ENCODE measurements at places on chromosomes 7 and 10.

DNA sequence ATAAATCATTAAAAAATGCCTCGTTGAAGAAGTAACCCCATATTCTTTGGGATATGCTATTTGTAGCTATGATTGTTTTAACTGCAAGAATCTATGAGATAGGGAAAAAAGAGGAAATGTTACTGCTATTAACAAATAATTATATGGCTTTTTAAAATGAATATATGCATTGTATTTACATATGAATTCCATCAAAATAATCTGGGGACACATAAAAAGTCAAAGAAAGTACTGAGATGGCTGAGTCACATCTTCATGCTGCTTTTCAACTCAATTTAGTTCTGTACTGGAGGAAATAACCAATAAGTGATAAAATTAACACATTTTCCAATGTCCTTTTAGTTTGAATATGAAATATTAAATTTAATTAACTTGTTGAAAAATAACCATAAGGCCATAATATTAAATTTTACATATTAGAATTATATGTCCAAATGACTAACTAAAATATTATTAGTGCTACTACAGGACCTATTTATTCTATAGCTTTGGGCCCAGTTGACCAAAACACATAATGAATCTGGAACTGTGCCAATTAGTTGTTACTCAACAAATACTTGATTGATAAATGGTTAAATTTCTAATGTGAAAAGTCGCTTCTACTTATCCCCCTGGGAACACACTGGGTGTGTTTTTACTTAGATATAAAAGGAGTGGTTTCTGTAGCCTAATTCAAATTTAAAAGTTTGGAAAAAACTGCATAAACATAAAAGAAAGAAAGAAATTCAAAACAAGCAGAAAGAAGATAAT, 214.6 kb upstream of the PFKP start:
- DNase-seq = no peak

GRCh38 chr7:151920488-151920887, 35.8 kb upstream of the GALNTL5 start:
- no peak for DNase-seq

- no peak for DNase-seq
These were observed 430.8 kb downstream of the PLXNA4 start for GRCh38 chr7:132145466-132145865.

DNA sequence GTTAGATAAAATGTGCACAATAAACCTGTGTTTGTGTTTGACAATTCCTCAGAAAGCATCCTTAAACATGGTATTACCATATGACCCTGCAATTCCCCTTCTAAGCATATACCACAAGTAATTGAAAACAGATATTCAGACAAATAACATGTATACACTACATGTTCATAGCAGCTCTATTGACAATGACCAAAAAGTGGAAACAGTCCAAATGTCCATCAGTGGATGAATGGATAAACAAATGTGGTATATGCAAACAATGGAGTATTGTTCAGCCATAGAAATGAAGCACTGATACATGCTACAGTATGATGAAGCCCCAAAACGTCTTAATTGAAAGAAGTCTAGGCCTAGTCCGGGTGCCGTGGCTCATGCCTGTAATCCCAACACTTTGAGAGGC, 280.1 kb downstream of the OTUD1 start:
- DNase-seq = no peak

DNA sequence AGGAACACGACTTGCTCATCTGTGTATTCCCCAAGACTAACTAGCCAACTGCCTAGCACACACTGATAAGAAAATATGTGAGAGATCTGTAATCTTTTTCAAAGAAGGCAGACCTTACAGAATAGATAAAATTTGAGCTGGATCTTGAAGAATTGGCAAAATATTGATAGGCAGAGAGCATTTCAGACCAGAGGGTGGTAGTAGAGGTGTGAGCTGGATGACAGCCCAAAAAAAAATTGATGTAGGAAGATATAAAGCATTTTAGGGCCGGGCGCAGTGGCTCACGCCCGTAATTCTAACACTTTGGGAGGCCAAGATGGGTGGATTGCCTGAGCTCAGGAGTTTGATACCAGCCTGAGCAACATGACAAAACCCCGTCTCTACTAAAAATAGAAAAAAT, 1.2 kb upstream of the ZNF746 start:
- no peak for DNase-seq

DNA sequence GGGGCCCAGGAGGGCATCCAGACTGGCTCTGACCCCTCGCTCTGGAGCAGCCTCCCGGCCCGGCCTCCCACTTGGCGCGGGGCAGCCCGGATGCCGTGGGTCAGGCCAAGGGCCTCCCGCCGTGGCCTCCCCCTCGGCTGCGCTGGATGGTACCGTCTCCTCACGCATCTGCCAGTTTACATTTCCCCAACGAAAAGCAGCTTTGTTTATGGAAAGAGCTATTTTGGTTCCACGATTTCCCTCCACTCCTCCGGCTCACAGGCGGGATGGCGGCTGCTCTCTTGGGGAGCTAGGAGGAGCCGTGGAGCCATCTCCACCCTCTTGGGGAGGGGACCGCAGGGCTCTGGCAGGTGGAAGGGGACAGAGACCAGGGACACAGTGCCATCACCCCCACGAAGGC, 93.2 kb upstream of the MYL10 start:
- DNase-seq = no peak

DNA sequence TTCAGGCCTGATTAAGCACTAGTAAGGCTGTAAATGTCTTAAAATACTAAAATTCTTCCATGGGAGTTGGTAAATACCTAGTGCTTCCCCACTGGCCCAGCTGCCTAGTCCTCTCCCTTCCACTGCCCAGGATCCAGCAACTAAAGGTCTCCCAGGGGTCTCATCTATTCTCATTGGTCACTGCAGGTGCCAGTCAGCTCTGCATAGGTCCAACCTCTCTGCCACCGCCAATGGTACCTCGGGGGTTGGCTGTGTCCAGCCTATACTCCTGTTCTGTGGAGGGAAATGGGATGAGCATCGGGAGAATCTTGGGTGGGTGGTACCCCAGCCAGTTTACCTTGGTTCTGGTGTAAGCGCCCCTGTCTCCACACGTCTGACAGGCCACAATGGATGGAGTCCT, 6.1 kb upstream of the CREB5 start:
- no peak for DNase-seq

- DNase-seq = no peak
These were observed 14.8 kb upstream of the CNPY1 start for GRCh38 chr7:155560982-155561686.

GRCh38 chr10:133141144-133141957, 18.7 kb upstream of the KNDC1 start:
- DNase-seq = no peak

GRCh38 chr10:62461120-62461519, 87.0 kb downstream of the ZNF365 start:
- DNase-seq = no peak

DNA sequence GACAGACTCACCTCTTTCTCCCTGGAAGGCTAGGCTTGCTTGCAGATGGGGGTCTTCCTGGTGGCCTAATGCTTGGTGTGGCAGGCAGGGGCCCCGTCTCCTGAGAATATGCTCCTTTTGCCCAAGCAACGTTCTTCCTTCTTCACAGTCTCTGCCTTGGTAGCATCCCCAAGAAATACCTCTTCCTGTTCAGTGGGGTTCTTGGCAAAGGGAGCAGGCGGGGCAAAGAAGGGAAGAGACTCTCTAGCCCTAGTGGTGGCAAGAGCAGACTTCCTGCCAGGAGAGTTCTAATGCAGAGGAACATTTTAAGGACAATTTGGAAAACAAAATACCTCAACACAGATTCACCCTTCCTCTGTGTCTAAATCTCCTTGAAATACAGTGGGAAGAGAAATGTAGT, at the start of gene CLEC5A:
Gene CLEC5A, minus strand, starts transcription at position 179 of the 400 bp plus-strand sequence. CDS start 682 bp downstream, outside the sequence.
- no peak for DNase-seq

GRCh38 chr7:196283-196682, 3.9 kb downstream of the FAM20C start:
- no peak for DNase-seq

- DNase-seq = no peak
These were observed 183.2 kb downstream of the CXCL12 start for GRCh38 chr10:44201656-44202055.

DNA sequence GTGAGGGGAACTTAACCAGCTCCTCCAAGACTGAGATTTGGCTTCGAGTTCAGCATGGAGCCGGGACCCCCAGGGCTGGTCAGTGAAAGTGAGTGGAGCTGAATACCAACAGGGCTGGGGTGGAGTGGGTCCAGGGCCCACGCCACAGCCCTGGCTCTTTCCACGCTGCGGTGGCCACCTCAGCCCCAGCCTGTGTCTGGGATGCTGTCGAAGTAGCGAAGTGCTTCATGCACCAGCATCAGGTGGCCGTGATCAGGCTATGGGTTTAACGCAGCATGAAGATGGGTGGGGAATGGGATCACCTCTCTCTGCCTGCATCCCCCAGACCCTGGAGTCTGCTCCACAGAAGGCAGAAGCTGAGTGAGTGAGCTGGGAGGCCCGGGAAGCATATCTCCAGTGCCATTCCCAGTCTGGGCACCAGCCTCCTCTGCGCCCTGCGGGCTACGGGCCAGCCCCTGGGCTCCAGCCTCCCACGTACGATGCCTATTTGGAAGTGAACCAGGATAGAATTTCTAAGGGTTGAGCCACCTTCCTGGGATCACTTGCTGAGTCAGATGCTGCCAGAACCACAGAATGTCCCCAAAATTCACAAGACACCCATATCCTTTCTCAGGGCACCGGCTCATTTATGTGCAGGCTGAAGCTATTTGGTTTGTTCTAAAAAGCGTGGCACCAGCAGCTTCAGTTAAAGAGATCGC, 131.1 kb upstream of the CHST15 start:
- DNase-seq = no peak

- DNase-seq = peak; percentile 81
These were observed 11.7 kb downstream of the HSPB1 start for GRCh38 chr7:76314042-76314721.

- no peak for DNase-seq
These were observed 3.3 kb downstream of the AVPI1 start for GRCh38 chr10:97683556-97684367.

DNA sequence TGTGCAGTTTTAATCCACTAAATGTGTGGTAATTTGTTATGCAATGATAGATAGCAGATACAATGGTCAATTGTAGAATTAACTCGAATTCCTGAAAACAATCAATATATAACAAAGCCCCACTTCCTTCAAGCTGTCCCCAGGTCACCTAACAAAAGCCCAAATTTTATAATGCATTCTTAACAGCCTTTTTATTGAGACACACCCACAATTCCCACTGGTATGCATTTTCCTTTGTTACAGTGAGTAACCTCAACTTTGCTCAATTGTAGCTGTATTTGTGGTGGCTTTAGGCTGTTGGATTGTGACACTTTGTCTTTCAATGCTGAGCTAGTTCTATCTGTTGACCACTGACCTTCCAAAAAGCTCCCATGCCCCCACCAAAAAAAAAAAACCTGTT, 279.8 kb upstream of the CACNA2D1 start:
- no peak for DNase-seq

DNA sequence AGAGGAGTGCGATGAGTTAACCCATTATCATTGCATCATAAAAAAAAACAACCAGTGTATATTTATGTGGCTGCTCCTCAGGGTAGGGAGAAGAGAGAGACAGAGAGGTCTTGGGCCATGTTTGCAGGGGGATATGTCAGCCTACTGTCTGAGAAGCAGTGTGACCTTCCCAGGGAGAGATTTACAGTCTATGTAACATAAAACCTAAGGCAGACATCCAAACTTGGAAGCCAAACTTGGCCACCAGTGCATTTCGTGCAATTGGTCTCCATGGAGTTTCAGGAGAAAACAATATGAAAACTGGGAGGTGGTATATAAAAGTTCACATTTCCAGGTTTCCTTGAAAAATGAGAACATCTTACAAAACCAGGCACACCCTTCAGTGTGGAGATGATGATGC, 85.9 kb upstream of the CXCL12 start:
- no peak for DNase-seq

GRCh38 chr10:120949609-120950031, 98.5 kb downstream of the WDR11 start:
- no peak for DNase-seq

DNA sequence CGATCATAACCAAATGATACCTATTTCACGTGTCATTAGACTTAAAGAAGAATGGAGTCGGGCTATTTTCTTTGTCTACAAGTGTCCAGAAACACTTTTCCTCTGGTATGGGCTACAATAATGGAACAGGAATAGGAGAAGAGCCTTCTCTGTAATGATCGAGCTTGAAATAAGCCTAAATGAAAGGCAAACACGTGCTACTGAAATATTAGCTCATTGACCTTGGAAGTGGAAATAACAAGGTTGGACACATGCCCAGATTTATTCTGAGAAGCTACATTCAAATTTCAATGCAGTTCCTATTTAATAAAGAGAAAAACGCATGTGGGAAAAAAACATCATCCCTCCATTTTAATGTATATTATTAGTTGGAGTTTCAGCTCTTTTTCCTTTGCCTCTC, 254.7 kb upstream of the PTER start:
- peak; percentile 52 for DNase-seq

DNA sequence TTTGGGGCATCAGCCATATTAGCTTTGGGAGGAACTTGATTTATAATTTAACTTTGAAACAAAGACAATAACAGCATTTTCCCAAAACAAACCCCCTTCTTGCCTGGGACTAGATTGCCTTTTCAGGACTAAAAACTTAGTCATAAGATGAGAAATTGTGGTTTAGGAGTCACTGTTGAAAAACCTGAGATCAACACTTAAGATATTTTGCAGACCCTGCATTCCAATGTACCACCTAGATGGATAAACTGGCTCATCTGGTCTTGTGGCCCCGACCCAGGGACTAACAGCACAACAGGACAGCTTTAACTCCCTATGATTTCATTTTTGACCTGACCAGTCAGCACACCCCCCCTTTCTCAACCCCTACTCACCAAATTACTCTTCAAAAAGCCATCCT, 1165.4 kb downstream of the XPNPEP1 start:
- no peak for DNase-seq

- no peak for DNase-seq
These were observed 135.1 kb downstream of the VPS50 start for GRCh38 chr7:93367254-93367653.

- no peak for DNase-seq
These were observed 55.3 kb downstream of the INPP5A start for GRCh38 chr10:132592790-132593383.

- DNase-seq = no peak
These were observed 122.9 kb upstream of the PPIF start for GRCh38 chr10:79224263-79224949.

GRCh38 chr10:4678023-4678950, 147.7 kb upstream of the AKR1E2 start:
- no peak for DNase-seq

GRCh38 chr10:22285130-22285529, 31.1 kb upstream of the COMMD3 start:
- DNase-seq = no peak

DNA sequence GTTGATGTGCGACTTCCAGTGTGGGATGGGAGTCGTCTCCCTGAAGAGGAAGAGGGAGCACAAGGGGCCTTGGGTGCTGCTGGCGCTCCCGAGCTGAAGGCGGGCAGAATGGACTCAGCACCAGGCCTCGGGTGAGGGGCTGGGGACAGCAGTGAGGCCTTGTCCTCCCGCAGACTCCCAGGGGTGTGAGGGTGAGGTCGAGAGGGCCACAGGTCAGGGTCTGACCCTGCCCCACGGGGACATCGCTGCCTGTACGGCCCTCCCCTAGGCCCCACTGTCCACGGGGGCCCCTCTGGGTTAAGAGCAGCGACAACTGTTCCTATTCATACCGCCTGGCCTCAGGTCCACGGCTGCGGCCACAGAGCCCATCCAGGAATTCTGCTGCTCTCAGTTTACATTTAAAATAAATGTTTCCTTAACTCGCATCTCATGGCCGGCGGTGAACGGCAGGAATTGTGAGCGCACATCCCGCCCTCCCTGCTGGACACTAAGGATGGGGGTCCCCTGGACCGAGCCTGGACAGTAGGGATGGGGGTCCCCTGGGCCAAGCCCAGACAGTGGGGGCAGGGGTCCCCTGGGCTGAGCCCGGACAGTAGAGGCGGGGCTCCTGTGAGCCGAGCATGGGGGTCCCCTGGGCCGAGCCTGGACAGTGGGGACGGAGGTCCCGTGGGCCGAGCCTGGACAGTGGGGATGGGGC, 61.7 kb downstream of the PDGFA start:
- DNase-seq = no peak

Measured in NCI-H1105 (cell line).